T-helper 17 cell (primary cell): ENCODE measurements at places on chromosomes 3 and 15. TPM values are rescaled to one million over a fixed set of nuclear protein-coding genes. Genes with fewer than 3 reads are reported as not detected.

Gene COL8A1
- not detected for total RNA-seq

Gene CLRN1
- not detected for total RNA-seq

Gene SLC12A1
- total RNA-seq: not detected

Gene CHST13
- 0.18 TPM for total RNA-seq

Gene IGSF11
- not detected for total RNA-seq

Gene CACNA1D
- total RNA-seq: not detected

Gene IQCF5
- total RNA-seq: not detected

DNA sequence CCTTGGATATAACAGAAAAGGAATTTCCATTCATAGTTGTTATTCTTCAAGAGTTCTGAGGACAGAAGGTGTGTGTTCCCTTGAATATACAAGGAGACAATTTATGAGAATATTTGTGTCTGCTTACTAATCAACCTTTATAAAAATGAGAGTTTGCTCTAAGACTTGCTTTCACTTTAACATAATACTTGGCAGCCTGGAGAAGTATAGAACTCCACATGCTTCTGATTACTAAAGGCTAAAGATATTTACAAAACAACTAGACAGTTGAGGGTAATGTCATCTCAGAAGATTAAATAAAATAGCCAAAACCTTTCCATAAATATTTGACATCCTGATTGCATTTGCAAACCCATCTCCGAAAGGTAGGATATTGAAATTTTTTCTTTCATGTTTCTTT is 727.1 kb upstream of the NAALADL2 start:
- no peak for DNase-seq
- no peaks in the 10 kb centered on the region for H3K36me3 ChIP-seq
- H3K4me3 ChIP-seq: no peak overlapping the region

DNA sequence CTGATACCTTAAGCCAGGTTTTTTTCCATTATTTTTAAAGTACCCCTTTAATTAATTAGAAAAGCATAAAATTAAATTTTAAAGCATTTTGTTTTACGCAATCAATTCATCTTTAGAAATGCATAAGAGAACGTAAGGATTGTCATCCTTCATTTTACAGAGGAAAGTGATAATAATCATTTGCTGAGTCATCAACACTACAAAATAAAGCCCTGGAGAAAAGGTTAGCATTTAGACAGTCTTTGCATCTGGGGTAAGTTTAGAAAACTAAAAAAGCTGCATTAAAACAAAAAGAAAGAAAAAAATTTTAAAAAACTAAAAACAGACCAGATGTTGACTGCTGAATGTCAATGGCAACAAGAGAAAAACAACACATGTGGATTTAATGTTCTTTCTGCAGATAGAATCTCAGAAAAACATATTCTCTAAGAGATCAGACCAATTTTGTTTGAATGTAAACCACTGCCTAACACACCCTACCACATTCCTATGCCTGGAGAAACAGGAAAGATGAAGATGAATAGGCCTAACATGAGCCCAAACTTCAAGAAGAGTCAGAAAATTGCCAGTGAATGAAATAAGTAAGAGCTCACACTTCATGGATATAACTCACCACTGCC is 59.9 kb downstream of the SUCNR1 start:
- H3K4me3 ChIP-seq: no peak overlapping the region
- no peak for DNase-seq
- H3K27ac ChIP-seq: no peak overlapping the region
- H3K4me1 ChIP-seq: no peaks in the 10 kb centered on the region
- H3K36me3 ChIP-seq: peaks cover 3% of the 10 kb centered on the region

DNA sequence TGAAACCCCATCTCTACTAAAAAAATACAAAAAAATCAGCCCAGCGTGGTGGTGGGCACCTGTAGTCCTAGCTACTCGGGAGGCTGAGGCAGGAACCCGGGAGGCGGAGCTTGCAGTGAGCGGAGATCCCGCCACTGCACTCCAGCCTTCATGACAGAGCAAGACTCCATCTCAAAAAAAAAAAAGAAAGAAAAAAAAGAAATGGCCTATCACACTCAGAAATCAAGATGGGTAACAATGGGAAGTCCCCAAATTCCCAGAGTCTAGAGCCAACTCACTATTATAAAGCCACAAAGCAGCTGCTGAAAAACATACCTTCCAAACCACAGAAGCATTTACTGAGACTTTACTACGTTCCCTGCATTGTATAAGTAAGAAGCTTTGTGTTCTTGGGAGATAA is 7.5 kb downstream of the HDGFL3 start:
- peak overlapping the region; percentile 39 for H3K4me3 ChIP-seq
- H3K27ac ChIP-seq: peak overlapping the region; percentile 93
- H3K27me3 ChIP-seq: peaks cover 15% of the 10 kb centered on the region
- peaks cover 16% of the 10 kb centered on the region for H3K4me1 ChIP-seq

DNA sequence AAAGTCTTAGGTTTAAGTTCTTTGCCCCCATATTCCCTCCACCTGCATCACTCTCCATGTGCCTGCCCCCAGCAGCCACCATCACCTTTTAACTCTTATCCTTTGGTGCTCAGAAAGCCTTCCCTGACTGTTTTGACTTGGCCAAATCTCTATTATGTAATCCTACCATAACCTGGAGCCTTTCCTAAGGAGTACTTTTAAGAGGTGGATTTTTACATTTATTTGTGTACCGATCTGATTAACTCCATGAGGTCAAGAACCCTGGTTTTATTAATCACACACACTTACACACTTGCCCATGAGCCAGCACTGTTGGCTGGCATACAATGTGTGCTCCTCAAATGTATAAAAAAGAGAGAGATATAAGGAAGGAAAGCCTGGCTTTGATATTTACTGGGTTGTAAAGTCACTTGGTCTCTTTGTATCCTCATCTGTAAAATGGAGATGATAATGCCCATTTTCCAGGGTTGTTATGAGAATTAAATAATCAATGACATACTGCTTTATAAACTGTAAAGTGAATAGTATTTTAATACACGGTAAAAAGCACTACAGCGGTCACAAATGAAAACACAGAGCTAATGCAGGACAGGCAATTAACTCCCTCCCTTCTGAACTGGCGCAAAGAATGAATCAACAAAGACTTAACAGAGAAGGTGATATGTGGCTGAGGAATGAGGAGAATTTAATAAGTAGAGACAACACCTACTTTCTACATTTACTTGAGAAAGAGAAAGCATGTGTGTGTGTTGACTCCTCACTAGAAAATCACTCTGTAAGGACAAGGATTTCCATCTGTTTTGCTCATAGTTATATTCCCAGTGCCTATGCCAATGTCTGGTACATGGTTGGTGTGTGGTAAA is 45.4 kb downstream of the ATP13A4 start:
- H3K36me3 ChIP-seq: peaks cover 2% of the 10 kb centered on the region
- DNase-seq: no peak
- H3K27ac ChIP-seq: no peak overlapping the region

GRCh38 chr15:98700519-98700918 is 52.2 kb downstream of the IGF1R start:
- DNase-seq: no peak
- H3K27me3 ChIP-seq: peaks cover 19% of the 10 kb centered on the region
- H3K27ac ChIP-seq: peak overlapping the region; percentile 57

DNA sequence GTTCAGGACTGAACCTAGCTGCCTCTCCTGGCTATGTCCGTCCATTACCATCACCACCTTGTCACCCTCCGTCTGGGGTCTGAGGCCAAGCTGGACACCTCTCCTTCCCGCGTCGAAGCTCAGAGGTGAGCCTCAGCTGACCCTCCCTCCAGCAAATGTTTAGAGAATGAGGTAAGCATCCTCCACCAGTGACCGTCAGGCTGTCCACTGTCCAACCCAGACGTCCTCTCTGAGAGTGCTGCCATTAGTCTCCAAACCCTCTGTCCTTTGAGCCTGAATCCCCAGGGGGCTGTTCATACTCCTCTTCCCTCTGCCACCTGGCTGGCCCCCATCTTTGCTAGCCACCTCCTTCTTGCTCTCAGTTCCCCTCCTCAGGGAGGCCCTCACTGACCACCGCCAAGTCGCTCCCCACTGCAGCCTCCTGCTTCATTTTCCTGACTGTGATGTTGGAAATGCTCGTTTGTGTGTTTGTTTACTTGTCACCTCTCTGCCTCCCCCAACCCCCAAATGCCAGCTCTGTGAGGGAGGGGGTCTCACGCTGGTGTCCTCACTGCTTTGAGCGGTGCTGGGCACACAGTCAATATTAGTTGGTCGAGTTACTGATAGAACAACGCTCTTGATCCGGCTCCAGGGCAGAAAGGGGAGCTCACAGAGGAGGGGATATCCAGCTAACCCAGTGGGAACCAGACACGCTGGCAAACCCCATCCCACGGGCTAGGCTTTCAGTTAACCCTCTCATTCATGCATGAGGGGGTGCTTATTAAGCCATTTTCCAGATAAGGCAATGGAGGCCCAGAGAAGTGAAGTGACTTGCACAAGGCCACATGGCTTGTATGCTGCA is 64.9 kb downstream of the IQSEC1 start:
- H3K27me3 ChIP-seq: no peaks in the 10 kb centered on the region
- H3K27ac ChIP-seq: peak overlapping the region; percentile 100
- H3K36me3 ChIP-seq: peaks cover 6% of the 10 kb centered on the region
- DNase-seq: no peak
- peak overlapping the region; percentile 87 for H3K4me3 ChIP-seq
- peaks cover 71% of the 10 kb centered on the region for H3K4me1 ChIP-seq

DNA sequence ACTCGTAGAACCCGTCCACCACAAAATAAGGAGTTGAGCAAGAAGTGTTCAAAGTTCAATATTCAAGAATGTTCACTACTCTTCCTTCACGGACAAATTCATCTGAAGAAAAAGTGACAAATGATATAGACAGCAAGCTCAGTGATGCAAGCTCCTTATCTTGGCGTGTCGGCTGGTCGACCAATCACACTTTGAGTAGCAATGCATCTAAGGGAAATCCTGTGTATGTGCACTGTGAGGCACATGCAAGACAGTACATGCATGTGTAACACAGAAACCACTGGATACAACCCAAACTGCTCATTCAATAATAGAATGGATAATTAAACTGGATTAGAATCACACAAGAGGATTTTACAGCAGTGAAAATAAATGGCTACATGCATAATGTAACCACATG is 64.4 kb upstream of the CSPG5 start:
- no peaks in the 10 kb centered on the region for H3K27me3 ChIP-seq
- H3K27ac ChIP-seq: peak overlapping the region; percentile 29
- DNase-seq: no peak
- peaks cover 10% of the 10 kb centered on the region for H3K4me1 ChIP-seq
- no peak overlapping the region for H3K4me3 ChIP-seq
- H3K36me3 ChIP-seq: peaks cover 2% of the 10 kb centered on the region

DNA sequence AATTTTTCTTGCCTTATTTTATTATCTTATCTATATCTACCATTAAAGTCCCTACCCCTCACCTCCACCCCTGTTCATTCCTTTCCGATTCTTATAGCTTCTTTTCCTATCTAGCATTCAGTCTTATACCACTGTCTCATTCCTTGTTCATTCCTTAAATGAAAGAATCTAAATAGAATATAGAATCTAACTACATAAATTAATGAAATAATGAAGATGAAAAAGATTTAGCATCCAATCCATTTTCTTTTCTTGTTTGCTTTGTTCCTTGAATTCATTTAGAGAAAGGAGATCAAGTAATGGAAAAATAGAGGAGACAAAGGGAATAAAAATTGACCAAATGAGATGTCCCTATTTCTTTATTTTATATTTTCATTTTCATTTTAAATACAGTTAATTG is 67.2 kb downstream of the OPA1 start:
- peaks cover 3% of the 10 kb centered on the region for H3K4me1 ChIP-seq
- H3K4me3 ChIP-seq: no peak overlapping the region
- H3K27ac ChIP-seq: no peak overlapping the region
- no peak for DNase-seq
- peaks cover 2% of the 10 kb centered on the region for H3K36me3 ChIP-seq

DNA sequence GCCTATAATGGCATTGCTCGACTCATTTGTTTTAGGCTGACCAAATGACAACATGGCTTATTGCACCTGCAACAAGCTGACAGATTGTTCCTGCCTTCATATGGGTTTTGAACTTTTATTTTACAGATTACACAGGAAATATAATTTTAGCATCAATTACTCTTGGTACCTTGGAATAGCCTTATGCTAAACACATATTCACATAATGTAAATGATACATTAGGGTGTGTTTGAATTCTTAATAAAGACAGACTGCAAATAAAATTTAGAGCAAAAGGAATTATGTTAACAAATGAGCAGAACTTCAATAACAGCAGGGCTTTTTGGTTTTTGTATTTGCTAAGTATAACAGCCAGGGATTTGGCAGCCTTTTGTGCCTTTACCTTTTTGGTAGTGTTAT is 51.9 kb upstream of the TMC3 start:
- no peak overlapping the region for H3K27ac ChIP-seq
- DNase-seq: no peak
- no peak overlapping the region for H3K4me3 ChIP-seq
- no peaks in the 10 kb centered on the region for H3K4me1 ChIP-seq
- no peaks in the 10 kb centered on the region for H3K36me3 ChIP-seq
- H3K27me3 ChIP-seq: peaks cover 12% of the 10 kb centered on the region

DNA sequence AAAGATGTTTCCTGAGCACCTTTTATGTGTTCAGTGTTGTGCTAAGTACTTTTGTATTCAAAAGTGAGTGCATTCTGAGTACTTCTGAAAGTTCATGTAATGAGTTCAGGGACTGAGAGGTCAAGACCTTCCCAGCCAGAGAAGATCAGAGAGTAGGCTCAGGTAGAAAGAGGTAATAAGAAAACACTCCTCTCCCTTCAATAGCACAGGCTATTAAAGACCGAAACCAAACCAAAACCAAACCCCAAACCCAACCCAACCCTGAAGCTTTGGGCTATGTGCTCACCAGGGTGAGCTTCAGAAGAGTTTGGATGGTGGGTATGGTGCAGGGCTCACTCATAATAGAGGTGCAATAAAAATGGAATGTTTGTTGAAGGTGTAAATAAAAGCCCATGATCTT is 76.7 kb upstream of the FAM3D start:
- H3K27me3 ChIP-seq: peaks cover 19% of the 10 kb centered on the region
- no peaks in the 10 kb centered on the region for H3K4me1 ChIP-seq
- H3K36me3 ChIP-seq: no peaks in the 10 kb centered on the region
- no peak for DNase-seq

DNA sequence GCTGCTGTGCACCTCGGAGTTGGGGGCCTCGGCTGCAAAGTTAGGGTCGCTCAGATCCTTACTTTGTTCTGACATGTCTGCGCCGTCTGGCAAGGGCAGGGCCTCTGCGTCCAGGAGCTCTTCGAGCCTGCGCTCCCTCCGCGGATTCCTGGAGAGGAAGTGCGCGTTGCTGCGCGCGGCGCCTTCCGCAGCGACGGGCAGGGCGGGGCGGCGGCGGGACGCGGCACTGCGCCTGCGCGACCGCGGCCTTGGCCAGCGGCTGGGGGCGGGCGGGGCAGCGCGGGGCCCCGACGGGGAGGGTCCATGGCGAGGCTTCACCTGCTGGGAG is at the start of gene NDN:
NDN (minus strand) TSS at position 163 of the 328 bp plus-strand sequence; CDS start at position 75, 88 bp downstream.
- no peak for DNase-seq
- H3K27ac ChIP-seq: no peak within 1 kb of the TSS
- no peaks in the 10 kb centered on the region for H3K36me3 ChIP-seq
- H3K4me3 ChIP-seq: no peak within 1 kb of the TSS
- peaks cover 2% of the 10 kb centered on the region for H3K4me1 ChIP-seq

GRCh38 chr15:49225572-49226281 is 55.7 kb downstream of the GALK2 start:
- no peak overlapping the region for H3K27ac ChIP-seq
- no peak for DNase-seq
- peaks cover 6% of the 10 kb centered on the region for H3K36me3 ChIP-seq
- no peaks in the 10 kb centered on the region for H3K27me3 ChIP-seq
- H3K4me1 ChIP-seq: peaks cover 8% of the 10 kb centered on the region
- no peak overlapping the region for H3K4me3 ChIP-seq

GRCh38 chr3:10723991-10724390 is 92.0 kb upstream of the SLC6A11 start:
- H3K27ac ChIP-seq: no peak overlapping the region
- H3K36me3 ChIP-seq: peaks cover 2% of the 10 kb centered on the region
- H3K27me3 ChIP-seq: peaks cover 43% of the 10 kb centered on the region
- no peak overlapping the region for H3K4me3 ChIP-seq
- H3K4me1 ChIP-seq: no peaks in the 10 kb centered on the region
